ENCODE measurements at places on chromosomes 7 and 10.

DNA sequence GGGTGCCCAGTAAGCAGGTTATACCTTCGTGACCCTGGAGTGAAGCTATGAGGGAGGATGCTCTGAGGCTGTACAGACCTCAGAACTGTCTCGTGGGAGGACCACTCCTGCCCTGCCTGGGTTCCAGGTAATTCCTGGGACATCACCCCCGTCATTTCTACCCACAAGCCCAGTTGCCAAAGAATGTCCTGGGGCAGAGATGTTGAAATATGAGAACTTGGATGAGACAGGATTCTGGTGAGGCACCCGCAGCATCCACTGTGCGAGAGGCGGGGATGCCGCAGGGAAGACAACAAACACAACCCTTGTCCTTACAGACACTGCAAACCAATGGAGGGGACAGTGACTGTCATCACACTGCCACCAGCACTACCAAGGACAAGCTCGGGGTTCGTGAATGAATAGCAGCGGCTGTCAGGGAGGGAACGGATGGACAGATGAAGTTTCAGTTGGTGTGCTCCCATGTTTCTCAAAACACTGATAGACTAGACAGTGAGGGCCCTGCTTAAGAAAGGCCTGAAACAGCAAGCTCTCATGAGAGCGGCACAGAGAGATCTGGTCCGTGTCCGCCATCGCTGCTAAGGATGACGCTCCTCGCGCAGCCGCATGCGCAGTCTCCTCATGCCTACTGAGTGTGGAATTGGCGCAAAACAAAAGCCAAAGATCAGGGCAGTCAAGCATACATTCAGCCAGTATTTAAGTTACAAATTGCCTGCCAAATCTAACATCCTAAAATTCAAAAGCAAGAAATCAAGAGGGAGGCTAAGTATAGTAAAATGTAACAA, 82.0 kb upstream of the RHEB start:
- no peak for DNase-seq

DNA sequence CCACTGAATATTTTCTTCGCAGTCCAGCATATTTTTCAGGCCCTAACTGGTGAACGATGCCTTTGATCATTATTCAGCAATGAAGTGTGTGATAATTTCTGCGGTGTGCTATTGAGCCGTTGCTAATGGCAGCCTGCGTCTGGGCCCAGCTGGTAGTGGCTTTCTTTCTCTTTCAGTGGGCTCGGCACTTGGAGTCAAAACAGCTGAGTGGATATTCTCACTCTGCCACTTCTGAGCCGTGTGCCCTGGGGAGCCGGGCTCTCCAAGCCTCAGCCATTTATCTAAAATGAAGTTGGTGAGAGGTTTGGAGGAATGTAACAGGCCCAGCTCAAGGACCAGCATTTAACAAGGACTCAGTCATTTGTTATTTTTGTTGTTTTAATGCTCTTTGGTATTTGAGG, 87.5 kb upstream of the IFRD1 start:
- no peak for DNase-seq

GRCh38 chr7:1457949-1458682, 1.2 kb downstream of the MICALL2 start:
- no peak for DNase-seq

- DNase-seq: no peak
Observed at GRCh38 chr7:69622014-69622835, 23.9 kb downstream of the AUTS2 start.

Data from AG08395 (cell line).